ENCODE measurements at places on chromosomes 11 and 22.

DNA sequence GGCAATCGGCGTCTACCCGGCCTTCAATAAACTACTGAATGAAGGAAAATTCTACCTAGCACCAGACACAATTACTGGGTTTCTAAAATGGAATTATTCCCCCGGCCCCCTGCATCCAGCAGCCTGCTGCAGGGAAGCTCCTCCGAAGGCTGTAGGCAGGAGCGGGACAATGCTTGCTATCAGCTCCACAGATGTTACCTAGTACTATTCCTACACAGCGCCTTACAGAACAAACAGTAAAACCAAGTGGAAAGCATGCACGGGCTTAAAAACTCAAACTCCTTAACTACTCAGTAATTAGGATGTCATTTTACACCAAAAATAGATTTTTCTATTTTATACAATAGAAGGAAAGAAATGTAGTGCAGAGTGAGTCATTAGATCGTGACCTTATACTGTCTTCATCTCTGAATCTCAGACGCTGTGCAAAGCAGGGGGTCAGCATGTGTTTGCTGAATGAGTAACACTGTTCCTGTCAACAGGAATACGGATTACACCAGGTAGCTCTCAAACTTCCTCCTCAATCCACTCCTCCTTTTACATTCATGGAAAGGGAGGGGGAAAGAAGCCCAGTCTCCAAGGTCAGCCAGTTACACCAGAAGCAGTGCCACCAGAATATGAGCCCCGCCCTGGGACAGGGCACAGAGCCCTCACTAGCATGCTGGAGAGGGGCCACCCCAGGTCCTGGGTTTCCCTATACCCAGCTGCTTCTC lies 74.9 kb downstream of the PACSIN2 start:
- DNase-seq = no peak

DNA sequence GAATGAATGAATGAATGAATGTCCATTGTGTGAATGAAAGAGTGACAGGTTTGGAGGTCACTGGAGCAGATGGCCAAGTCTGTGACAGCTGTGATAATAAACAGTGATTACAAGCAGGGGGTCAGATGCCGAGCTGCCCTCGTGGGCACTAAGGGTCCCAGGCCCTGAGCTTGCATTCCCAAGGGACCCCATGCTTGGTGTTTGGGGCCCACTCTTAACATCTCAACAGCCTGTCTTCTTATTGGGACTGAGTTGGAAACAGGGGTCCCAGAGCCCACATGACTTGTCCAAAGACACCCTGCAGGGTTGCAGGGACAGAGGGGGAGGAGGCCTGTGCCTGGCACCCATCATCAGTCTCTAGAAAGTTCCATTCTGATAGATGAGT lies 12.0 kb upstream of the ANO1 start:
- DNase-seq = no peak

- DNase-seq = no peak
Observed at GRCh38 chr11:60625262-60625661, 74.2 kb upstream of the MS4A8 start.

DNA sequence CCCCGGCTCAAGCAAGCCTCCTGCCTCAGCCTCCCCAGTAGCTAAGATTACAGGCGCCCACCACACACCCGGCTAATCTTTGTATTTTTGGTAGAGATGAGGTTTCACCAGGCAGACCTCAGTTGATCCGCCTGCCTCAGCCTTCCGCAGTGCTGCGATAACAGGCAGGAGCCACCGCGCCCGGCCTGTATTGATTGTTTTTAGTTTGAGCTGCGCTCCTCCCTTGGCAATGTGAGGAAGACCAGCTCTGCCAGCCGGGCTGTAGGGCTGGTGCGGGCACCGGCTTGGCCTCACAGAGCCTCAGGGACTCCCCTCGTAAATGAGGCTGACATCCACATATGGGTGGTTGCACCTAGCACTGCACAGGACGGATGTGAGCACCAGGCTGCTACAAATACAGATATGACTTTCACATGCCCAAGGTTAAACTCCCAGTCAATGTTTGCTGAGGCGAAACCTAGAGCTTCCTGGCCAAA lies 7.5 kb upstream of the SLC2A11 start:
- no peak for DNase-seq

DNA sequence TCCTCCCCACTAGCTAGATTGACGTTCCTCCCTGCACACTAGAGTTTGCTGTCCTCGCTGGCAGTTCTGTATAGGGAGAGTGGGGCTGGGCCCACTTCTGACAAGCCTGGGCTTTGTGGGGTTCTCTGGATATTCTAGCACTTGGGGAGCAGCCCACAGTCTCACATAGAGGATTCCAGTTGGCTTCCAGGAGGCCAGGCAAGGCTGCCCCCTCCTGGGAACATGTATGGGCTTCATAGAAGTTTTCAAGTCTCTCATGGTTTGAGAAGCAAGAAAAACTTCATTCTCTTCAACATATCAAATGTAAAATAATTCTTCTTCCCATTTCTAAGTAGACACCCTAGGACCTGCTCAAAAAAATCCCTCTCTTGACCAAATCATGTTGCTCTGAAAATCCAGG lies 87.5 kb downstream of the NAV2 start:
- no peak for DNase-seq

DNA sequence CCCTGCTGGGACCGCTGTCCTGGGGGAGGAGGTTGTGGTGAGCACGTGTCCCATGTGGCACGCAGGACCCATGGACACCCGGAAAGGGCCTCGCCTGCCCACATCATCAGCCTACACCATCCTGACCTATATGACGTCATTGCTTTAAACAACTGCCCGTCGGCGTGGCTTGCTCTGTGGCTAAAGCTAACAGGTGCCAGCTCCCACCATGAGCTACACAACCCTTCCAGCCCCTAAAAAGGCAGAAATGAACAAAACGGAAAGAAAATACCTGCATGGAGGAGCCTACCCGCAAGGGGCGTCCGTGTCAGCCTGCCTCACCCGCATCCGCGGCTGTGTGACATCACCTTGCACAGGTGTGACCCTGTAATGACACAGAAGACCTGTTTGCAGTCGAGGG lies 481.8 kb downstream of the BRD1 start:
- no peak for DNase-seq

GRCh38 chr11:6578134-6578533 lies 25.3 kb downstream of the RRP8 start:
- DNase-seq = no peak

- DNase-seq = no peak
Observed at GRCh38 chr11:61777234-61778090, 14.9 kb downstream of the TMEM258 start.

GRCh38 chr11:70243912-70244652 lies 26.4 kb upstream of the PPFIA1 start:
- no peak for DNase-seq

DNA sequence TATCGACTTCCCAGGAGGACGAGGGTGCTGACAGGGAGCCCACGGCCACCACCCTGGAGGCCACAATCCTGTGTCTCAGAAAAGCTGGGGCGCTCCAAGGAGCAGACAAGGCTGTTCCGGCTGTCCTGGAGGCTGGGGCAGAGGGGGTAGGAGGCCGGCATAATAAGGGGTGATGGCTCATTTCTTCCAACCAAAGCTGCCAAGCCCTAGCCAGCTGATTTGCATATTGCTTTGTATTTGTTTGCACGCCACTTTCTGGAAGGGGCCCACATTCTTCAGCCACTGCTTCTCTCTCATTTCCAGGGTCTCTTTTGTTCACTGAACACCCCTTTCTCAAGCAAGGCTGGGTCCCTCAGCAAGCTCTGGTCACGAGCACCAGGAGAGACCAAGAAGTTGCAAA lies 4.7 kb downstream of the PDE2A start:
- DNase-seq = no peak

GRCh38 chr22:44357966-44358465 lies 45.3 kb upstream of the SHISAL1 start:
- DNase-seq = no peak

DNA sequence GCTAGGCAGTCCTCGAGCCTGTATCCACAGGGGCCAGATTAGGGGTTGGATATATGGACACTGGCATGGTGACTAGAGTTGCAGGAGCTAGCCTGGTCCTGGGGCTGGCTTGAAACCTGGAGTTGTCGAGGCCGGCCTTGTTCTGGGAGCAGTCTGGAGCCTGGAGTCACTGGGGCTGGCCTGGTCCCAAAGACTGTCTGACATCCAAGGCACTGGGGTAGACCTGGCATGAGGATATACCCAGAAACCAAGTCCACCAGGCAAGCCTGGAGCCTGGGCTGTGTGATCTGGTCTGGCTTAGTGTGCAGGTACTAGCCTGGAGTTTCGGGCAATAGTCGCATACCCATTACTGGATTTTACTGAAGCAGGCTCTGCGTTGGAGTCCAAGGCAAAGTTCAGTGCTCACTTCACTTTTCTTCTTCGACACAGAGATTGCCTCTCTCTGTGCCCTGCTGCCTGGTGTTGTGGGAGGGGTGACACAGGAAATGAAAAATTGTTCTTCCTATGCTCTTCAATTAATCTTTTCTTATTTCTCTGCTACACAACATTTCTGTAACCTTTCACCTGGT lies 4.3 kb upstream of the GLYATL1 start:
- DNase-seq = no peak

DNA sequence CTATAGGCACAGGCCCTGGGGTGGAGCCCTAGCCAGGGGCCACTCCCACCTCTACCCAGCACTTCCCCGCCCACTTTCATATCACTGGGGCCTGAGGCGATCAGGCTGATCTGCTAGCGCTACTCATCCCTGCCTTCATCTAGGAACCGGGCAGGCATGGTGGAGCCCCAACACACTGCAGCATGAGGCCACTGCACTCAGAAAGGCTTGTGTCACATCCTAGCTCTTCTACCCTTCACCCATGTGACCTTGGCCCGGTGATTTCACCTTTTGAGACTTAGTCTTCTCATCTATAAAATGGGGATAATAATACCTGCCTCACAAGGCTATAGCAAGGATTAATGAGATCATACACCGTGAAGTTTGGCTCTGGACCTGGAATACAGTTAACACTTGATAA lies 18.1 kb upstream of the GDPD5 start:
- DNase-seq = no peak

DNA sequence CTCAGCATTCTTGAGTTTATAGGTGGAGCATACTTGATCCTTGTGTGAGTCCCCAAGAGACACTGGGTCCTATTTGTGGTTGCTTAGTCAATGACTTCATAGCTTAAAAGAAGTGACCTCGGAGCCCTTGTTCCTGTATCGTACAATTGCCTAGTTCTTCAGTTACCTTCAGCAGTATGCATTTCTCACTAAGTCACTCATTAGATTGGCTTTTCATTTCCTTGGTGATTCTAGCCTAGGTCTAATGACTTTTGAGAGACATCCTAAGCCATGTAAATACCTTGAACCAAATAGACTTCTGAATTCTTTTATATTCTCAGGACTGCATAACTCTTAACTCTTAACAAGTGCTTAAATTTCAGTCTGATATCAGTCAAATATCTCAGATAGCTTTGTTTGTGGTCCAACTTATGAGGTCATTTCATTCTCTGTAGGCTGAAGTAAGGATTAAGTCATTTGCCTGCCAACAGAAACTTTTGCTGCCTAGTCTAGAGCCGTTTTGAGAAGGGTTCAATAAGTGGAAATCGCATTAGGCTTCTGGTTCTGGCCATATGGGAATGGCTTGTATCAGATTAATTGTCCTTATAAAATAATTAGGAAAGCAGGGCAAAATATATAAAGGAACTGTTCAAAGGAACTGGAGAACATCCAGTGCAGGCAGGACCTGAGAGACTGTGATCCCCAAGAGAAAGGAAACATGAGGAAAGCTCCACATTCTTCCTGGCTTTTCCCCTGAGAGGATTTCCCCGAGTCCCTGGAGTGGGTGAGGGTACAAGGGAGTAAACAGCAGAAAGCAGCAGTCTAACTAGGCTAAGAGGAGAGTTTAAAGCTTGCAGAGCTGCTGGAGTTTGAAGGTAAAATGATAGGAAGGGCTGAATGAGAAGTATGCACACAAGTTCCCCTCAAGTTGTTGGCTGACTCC lies 39.9 kb downstream of the TRAF6 start:
- DNase-seq = no peak

DNA sequence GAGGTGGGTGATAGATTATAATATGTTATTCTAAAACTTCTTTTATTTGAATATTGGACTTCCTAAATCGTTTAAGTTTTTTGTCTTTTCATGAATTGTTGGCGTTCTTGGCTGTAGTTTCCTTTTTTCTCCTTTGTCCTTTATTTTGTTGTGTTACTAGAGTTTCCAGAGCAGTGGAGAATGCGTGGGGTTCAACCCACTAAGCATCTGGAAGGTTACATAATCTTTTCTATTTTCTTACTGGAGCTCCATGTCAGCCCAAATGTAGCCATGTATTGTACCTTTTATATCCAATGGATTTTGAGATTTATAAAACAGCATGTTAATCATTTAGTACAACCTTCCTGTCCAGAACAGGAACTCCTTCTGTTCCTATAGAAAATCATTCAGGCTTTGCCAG lies 63.2 kb downstream of the PPP6R3 start:
- DNase-seq = no peak

GRCh38 chr11:87894961-87895360 lies 280.3 kb downstream of the RAB38 start:
- no peak for DNase-seq

DNA sequence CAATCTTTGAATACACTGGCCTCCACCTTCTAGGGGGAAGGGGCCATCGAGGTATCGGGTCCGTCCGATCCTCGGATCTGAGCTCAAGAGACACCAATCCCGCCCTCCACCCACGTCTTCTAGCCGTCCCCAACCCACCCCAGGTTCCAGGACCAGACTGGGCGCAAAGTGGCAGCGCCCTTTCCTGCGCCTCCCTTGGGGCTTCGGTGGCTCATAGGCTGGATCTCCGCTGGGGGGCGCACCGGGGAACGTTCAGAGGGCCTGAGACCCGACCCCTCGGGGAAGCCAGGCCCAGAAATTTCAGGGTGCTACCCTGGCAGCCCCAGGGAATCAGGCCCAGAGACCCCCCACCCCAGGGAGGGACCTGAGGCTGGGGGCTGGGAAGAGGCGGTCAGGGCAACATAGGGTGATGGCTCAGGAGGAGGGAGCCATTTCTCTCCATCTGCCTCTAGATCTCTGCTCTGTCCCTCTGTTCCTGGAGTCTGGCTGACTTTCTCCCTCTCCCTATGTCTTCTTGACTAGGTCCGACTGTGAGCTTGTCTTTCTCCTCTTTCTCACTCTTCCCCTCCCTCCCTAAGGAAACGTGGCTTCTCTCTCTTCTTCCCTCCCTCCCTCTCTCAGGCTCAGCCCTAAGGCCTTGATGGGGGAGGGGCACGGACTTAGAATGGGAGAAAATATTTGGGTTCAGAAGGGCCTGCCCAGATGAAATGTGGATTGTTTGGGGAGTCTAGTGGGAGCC lies 1.1 kb downstream of the CREB3L1 start:
- DNase-seq = no peak
